ENCODE measurements at places on chromosomes 2 and 18.

GRCh38 chr2:217710211-217710765, 292.5 kb downstream of the TNS1 start:
- no peak for DNase-seq

DNA sequence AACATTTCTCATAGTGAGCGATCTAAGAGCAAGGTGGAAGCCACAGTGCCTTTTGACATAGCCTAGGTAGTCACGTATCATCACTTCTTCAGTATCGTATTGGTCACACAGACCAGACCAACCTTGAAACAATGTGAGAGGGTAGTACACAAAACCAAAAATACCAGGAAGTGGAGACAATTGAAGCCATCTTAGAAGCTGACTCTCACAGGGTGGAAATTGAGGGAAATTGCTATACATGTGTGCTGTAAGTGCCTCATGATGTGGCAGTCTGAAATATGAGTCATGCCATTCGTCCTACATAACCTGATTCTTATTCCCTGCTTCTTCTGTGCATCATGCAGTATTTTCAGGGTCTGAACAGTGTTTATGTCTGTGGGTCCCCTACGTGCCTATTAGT, 62.3 kb upstream of the STON1 start:
- no peak for DNase-seq

- DNase-seq: no peak
Observed at GRCh38 chr2:103445347-103445746, 683.5 kb downstream of the TMEM182 start.

DNA sequence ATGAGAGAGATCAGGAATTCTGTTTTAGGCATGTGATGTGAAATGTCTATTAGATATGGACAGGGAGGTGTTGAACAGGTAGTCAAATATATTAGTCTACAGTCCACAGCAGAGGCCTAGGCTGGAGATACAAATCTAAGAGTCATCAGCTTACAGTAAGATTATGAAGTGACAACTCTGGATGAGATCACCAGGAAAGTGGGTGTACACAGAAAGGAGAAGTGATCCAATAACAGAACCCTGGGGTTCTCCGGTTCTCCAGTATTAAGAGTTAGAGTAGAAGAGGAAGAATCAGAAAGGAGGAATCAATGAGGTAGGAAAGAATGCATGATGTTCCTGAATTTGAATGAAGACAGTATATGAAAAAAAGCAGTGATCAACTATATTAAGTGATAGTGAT, 362.3 kb downstream of the FIGN start:
- DNase-seq: no peak

DNA sequence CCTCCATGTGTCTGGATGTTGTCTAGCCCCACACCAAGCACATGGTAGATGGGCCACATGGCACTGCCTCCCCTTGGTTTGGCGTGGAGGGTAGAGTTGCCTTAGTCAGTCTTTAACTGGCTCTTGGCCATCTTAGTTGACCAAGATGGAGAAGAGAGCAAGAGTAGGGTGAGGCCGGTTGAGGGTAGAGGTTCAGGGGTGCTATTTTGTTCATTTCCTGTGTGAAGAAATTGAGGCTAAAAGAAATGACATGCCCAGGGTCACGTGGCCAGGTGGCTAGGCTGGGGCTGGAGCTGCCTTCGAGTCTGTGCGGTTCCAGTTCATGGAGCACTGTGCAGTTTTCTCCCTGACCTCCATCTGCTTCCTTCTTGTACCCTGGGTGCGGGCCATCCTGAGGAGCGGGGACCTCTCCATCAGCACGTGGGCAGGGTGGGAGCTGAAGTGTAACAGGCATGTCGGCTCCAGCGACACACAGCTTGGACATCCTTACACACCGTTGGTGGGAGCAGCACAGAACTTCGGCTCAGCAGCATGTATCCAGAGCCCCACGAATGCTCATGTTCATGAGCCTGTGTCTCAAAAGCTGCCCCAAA, 213.2 kb downstream of the GBX2 start:
- DNase-seq: no peak

- DNase-seq: no peak
Observed at GRCh38 chr2:127985026-127985734, 42.7 kb downstream of the SAP130 start.

- no peak for DNase-seq
Observed at GRCh38 chr2:66574701-66575624, 140.0 kb downstream of the MEIS1 start.

- no peak for DNase-seq
Observed at GRCh38 chr2:24010477-24011249, 778 bp downstream of the MFSD2B start.

DNA sequence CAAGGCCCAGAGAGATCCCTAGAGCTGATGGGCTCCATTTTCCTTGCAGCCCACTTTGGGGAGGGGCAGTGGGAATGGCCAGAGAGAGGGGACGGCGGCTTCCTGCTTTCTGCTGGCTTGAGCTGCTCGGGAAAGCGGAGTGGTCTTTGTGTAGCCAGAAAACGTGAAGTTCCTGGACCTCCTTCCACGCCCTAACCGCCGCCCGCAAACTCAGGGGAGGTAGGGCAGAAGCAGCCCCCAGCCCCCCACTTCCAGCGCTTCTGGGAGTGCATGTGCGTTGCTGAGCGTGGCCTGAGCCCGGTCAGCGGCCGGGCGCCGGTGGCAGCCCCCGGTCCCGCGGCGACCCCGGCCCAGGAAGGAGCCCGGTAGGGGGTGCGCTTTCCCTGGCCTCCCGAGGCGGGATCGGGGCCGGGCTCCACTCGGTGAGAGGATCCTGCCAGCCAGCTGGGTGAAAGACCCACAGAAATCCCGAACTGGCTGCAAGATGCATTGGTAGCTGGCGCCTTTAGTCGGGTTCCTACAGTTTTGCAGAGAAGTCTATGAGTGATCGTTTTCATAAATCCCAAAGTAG, 25.3 kb upstream of the BOD1L2 start:
- no peak for DNase-seq

DNA sequence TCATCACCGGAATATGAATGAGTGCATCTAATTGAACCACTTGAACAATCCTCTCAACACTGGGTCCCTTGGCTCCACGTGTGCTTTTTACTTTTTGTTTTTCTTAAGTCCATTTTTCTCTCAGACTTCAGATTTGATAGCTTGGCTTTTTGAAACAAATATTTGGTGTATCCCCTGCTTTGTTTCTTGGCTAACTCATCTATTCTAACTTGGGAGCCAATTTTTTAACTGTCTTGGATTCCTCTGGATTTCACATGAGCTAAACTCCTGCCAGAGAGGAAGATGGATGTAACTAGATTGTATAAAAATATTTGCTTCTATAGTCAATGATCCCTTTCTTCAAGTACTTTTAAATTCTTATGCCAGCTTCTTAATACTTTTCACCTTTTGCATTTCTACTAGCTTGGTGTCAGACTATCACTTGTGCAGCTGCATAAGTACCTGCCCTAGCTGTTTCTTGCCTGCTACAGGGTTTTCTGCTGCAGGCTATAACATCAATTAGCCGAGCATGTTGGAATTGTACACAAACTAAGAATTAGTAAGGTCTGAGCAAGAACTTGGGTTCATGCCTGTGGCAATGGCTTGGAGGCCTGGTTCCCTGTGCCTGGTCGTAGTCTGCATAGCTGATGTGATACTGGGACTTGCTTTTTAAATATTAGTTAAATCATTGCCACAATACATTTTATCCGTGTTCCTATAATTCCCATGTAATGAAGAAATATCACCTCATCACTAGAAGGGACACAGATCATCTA, 281.5 kb downstream of the EN1 start:
- DNase-seq: no peak

DNA sequence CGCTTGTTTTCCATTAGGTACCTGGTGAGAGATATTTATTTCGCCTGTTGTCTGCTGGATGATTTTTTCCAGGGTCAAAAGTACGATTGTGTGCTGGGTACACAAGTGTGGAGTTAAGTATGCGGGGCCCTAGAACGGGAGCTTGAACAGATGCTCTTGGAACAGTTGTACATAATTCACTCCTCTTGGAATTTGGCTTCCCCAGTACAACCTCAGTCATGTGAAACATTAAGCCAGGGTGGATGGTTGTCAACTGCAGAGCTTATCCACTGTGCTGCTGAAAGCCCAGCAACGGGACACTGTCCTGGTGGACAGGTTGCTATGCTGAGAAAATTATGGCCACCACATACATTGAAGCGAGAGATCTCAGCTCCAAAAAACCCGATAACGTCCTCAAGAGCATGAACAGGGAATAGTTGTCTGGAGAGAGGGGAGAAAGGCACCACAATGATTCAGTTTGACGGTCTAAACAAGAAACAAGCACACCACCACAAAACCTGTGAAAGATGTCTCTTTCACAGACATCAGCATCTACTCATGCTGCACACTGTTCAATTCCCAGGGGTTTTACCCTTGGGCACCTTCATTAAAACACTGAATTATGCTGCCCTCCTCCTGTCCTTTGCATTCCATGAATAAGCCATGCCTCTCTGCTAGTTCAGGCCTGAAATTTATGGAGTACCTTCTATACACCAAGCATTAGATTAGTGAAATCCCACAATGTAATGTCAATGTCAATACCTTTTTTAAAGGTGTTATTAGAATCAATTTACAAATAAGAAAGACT, 176.8 kb upstream of the TRIB2 start:
- no peak for DNase-seq

DNA sequence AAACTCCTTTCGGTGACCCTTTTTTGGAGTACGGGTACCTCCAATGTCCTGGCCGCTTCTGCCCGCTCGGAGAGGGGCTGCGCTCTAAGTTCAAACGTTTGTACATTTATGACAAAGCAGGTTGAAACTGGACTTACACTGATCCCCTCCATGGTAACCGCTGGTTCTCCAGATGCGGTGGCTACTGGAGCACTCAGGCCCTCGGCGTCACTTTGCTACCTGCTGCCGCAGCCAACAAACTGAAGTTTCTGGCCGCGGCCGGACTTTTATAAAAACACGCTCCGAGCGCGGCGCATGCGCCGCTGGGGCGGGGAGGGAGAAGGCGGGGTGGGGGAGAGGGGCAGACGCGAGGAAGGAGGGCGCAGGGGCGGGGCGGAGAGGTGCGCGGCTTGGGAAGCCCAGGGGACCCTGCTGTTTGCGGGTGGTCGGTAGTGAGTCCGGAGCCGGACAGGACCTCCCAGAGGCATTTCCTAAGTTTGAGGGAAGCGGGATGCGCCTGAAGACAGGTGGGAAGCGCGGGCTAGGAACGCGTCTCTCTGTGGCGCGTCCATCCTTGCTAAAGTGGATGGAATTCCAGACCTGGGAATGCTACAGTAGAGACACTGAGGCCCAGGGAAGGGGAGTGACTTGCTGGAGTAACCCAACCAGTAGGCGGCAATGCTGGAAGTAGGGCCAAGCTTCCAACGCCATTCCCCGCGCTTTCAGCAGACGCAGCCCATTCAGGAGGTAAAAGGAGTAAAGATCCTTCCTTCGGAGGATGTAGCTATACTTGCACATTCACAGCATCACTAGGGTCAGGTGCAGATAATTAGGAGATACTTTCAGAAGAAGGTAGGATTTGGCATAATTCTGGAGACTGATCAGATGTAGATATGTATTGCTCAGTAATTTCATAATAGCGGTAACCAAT, at the start of gene CXCR4:
Gene CXCR4 (minus strand): TSS at position 241 of the 910 bp plus-strand sequence. CDS start 89 bp downstream, at position 152.
- peak; percentile 92 for DNase-seq

DNA sequence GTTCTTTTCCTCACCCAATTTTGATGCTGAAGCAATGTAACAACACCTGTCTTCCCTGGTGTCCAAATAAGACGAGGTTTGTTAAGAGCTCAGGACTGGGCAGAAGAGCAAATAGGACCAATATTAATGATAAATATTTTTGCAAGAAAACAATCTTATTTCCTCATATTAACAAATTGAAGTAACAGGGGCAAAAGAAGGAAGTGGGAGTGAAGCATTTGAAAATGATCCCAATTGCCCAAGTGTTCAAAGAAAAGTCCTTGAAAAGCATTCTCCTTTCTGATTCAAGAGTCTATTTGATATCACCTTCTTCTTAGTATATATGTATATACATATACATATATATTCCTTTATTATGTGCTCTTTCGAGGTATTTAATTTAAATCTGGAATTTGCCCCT, 418.8 kb downstream of the ARHGAP15 start:
- DNase-seq: no peak

DNA sequence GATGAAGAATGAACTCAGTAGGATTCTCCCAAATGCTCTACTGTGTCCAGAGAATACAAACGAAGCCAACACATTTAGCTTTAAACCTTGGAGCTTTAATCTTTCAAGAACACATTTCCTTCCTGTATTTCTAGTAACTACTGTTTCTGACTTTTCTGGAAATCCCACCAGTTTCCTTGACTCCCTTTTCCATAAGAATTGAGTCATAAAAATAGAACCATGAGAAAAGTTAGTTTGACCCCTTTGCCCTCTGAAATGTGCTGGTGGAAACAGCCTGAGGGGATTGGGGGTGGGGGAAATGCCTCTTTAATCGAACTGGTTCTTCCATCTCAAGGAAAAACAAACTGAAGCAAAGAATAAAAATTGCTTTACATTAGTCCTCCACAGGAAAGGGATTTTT, 123.9 kb downstream of the TMEM17 start:
- DNase-seq: no peak

GRCh38 chr2:234395891-234396420, 100.9 kb downstream of the ARL4C start:
- DNase-seq: no peak

GRCh38 chr18:29840089-29840488, 1202.5 kb downstream of the DSC3 start:
- DNase-seq: no peak

DNA sequence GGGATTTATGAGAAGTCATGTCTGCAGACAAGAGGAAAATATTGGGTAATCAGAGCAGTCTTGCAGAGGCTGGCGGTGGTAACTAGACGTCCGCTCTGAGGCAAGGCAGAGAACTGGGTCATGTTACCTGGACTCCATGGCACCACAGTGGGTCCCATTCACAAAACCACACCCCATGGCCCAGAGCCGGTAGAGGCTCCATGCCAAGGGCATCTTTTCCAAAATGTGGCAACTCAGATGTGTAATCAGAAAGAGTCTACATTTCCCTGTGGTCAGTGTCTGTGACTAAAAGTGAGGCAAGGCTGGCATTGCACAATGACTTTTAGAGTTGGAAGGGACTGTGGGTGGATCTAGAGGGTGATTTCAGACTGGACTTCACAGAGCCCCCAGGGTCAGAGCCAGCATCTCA, 113.1 kb downstream of the MREG start:
- DNase-seq: no peak

DNA sequence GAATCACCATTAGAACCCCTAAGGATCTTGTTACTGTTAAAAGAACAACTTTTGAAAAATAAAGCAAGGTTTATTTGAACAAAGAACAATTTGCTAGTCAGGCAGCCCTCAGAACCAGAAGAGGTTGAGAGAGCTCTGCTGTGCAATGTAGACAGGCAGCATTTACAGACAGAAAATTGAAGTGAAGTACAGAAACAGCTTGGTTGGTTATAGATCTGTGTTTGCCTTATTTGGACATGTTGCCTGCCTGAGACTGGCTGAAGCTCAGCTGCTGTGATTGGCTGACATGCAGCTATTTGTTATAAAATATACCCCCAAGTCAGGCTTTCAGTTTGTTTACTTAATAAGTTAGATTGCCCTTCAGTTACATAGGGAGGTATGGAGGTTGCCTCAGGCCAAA, 12.5 kb downstream of the MSTN start:
- DNase-seq: no peak

GRCh38 chr2:156329031-156329926, 3.2 kb downstream of the NR4A2 start:
- DNase-seq: peak; percentile 26

Data from CD4-positive, alpha-beta T cell treated with Interferon alpha-2 for 1 hour (primary cell).